ENCODE measurements at places on chromosomes 1 and 21. TPM values are rescaled to one million over a fixed set of nuclear protein-coding genes. Genes with fewer than 3 reads are reported as not detected.

DNA sequence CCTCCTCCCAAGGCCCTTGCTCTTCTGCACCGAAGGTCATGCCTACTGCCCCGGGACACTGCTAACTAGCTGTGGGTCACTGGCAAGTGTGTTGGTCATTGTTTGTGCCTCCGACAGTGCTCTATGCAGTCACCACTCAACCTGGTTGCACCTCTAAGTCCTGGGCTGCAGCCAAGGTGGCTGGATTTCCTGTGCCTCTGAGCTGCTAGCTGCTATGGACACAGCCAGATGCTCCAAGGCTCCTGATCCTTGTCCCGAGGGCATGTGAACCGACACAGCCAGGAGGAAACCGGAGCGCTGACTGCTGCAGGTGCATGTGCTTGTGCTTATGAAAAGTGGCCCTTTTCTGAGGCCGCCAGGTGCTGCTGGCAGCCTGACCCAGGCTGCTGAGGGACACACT, 14.7 kb upstream of the SPOCD1 start:
- DNase-seq: no peak

- no peak for DNase-seq
Observed at GRCh38 chr1:173137107-173137706, 69.9 kb downstream of the TNFSF4 start.

DNA sequence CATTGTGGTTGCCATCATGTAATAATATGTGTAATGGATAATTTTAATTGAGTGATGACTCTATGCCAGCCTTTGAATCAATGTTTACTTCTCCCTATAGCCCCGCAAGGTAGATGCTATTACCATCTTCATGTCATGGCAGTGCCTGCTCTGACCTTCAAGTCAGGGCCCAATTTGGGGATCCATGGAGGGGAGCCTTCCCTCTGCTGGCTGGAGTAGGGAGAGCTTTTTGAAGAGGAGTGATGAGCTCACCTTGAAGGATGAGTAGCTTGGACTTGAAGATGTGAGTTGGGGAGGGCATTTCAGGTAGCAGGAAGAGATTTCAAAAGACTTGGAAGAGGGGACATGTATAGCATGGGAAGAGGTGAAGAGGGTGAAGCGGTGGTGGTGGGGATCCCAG, 189.2 kb downstream of the FOXD2 start:
- no peak for DNase-seq

Gene S100A11
- total RNA-seq: 81.9 TPM

GRCh38 chr1:227333423-227333822, 15.1 kb upstream of the CDC42BPA start:
- DNase-seq: no peak

Gene CD244
- 0.21 TPM for total RNA-seq

Gene KRTAP19-1
- total RNA-seq: not detected

- DNase-seq: peak; percentile 78
Observed at GRCh38 chr21:43585924-43586413, 73.3 kb downstream of the HSF2BP start.

Gene KCND3
- total RNA-seq: 5.4 TPM

DNA sequence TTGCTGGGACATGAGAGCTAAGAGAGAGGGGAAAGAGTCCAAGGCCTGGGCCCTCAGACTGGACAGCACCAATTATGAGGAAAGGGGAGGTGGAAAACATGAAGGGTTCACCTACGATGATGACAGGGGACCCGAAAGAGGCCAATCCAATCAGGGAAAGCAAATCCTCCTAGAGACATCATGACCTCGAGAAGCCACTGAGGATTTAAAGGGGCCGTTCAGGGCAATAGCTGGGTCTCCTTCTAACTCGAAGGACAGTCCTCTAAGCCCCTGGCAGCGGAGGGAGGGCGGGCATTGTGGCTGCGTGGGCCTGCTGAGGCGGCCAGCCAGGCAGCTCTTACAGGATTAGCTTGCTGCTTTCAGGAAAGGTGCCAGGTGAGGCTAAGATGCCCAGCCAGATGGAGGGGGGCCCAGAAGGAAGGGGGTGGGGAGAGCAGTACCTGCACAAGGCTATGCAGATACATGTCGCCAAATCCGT, 7.4 kb downstream of the MEF2D start:
- DNase-seq: no peak

Gene TMEM52
- not detected for total RNA-seq

Gene CFAP141
- total RNA-seq: not detected

DNA sequence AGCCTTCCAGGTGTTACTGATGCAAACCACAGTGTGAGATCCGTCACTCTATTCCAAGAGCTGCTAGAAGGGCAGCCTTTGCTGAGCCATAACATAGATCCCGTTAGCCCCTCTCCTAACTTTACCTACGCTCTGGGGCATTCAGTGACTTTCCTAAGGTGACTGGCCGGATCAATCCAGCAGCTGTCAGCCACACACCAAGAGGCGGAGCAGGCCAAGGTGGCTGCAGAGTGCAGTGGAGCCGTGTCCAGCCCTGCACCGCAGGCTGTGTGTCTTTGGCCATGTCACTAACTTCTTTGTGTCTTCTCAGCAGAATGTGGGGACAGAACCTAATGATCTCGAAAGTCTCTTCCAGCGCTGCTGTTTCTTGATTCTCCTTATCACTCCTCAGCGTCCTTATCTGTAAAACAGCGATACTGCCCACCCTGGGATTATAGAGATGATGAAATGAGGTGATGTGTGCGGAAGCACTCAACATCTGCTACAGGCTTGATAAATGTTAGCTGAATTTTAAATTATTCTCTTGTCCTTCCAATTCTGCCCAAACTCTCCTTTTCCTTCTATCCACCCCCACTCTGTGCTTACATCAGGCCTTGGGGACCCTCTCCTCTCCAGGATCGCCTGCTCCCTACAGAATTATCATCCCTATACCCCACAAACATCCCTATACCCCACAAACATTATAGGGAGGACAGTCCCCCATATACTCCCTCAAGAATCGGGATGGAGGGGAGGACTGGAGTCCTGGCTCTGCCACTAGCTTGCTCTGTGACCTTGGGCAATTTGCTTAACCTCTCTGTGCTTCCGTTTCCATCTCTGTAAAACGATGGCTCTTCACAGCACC, 25.8 kb upstream of the LRRN2 start:
- DNase-seq: no peak

DNA sequence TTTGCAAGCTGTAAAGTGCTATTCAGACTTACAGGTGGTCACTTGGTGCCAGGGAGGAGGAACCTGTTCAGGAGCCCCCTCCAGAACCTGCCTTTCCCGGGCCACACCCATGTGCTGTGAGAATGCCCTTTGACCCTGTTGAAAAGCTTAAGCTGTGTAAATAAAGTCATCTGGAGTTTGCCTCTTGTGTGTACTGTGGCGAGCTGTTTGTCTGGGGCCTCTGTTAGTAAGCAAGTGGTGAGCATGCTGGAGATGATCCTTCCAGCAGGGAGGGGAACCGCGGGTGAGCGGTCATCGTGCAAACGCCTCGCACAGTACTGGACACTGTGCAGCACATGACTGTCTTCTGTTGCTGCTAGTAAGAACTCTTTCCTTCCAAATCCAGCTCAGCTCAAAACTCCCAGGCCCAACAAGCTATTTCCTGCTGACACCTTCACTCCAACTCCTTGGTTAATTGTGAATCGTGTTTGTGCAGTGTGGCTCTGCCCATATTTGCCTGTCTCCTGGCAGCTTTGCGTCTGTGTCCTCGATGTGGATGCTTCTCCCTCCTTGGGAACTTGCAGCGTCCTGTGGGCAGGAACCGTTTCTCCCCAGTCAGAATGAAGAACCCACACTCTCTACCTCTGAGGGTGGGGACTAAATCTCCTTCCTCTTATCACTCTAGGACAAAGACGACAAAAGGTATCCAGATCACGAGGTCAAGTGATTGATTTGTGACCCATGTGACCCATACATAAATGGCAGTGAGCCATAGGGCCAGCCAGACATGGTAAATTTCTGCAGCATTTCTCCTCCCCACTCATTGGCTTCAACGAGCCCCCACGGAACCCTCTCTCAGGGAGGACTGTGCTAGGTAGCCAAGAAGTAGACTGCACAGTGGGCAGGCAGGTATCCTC, 13.9 kb upstream of the BTG2 start:
- DNase-seq: no peak

Gene PGBD2
- total RNA-seq: 10.2 TPM

DNA sequence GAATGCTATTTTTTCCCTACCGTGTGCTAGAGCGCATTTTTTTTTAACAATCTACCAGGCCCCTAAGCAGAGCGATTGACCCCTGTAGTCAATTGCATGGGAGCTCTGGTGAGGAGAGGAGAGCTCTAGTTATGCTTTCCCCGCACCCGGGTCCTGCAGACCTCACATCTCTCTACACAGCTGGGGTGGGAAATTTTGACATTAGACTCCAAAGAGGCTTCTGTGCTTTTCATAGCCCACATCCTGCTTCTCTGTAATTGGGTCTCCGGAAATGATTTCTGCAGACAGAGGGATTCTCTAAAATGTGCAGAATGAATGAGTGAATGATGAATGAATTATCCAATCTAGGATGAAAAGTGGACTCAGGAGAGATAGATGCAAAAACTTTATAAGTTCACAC, 41.5 kb upstream of the DUSP10 start:
- DNase-seq: no peak

Gene AMPD1
- total RNA-seq: 1.9 TPM

- no peak for DNase-seq
Observed at GRCh38 chr1:156268336-156268735, 14.3 kb downstream of the SMG5 start.

GRCh38 chr1:166112425-166112824, 54.4 kb downstream of the FAM78B start:
- DNase-seq: no peak

DNA sequence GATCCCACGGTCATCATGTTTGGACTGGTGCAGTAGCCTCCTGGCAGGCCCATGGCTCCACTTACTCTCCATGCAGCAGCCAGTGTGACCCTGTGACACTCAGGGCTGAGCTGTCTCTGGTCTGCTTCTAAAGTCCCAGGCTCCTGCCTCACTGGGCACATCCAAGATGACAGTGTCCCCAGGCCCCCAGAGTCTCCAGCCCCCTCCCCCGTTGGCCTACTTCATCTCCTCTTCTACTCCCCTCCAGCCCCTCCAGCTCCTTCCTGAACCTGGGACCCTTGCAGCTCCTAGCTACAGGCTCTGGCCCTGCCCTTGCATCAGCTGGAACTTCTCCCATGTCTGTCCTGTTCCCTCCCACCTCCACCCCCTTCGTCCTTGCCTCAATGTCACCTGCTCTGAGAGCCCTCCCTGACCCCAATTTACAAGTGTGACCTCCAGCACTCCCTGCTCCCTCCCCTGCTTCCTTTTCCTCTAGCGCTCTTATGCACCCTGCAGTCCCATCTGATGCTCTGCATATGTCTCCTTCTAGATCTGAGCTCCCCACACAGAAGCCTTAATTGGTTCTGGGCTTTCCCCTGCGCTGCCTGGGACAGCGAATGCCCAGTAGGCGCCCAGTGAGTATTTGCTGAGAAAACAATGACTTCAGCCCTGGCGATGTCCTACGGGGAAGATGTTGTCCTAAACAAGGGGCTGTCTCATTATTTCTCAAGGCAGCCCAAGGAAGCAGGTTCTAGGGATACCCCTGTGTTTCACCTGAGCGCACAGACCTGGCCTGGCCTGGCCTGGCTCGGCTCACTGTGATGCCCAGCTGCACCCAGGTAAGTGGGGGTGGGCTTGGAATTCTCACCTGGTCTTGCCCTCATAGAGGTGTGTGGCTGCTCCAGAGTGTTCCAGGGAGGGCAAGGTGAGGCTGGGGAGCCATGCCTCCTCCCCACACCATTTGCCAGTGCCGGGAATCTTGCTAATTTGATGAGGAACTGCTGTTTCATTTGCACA, 600.6 kb downstream of the PTPRU start:
- DNase-seq: no peak

Gene LCE2B
- not detected for total RNA-seq

DNA sequence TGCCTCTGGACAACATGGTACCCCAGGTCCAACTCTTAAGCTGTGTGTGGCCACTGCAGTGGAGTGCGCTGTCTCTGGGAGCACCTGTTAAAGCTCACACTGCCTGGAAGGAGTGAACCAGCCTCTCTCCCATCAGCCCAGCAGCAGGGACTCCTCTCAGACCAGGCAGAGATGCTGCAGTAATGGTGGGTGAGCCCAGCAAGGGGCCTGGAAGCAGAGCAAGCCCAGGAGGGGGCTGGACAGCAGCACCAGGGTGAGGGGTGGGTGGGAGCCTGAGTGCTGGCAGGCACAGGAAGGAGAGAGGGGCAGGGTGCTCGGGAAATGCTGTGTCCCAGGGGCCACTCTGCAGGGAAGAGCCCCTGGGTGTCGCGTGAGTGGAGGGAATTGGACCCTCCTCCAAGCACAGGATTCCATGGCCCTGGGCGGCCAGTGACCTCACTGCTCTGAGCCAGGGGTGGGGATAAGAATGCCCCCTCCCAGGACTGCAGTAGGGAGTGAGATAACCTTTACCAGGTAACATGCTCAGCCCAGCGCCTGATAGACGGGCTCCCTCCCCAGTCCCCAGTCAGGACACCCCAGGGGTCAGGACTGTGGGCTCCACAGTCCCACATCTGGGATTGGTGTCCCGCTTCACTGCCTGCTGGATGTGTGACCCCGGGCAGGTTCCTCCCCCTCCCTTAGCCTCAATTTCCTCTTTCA, 313.1 kb downstream of the MATN1 start:
- no peak for DNase-seq

- DNase-seq: no peak
Observed at GRCh38 chr1:223091896-223092295, 51.2 kb downstream of the TLR5 start.

Gene ZNF670
- total RNA-seq: 8.7 TPM

Gene CELA3A
- total RNA-seq: not detected

DNA sequence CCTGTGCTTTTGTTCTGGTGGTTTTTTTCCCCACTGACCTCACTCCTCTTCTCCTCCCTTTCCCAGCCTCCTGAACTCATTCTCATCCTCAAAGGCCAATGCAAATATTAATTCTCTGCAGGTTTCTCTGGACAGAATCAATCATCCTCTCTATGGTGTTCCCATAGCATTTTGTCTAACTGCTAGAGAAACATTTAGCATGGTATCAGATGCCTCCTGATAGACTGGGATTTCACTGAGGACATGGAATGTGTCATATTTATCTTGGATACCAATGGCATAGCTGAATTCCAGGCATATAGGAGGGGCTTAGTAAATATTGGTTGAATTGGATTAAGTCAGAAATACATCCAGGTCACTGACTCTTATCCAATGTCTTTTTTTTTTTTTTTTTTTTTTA, 46.1 kb upstream of the SRP9 start:
- no peak for DNase-seq

GRCh38 chr1:214280386-214281020, 456 bp upstream of the SMYD2 start:
- DNase-seq: no peak

Data from urinary bladder (tissue), 4 donors.